Epithelial cell of umbilical artery (primary cell): ENCODE measurements at places on chromosomes 1 and 21. TPM values are rescaled to one million over a fixed set of nuclear protein-coding genes. Genes with fewer than 3 reads are reported as not detected.

Gene OR2G6
- not detected in 2 replicates for total RNA-seq

Gene DARS2
- 26.0 and 27.8 TPM in 2 replicates for total RNA-seq

Gene LRRC71
- 0.32 TPM in 1 of 2 replicates, not detected in the other for total RNA-seq

Gene CLDN19
- not detected in 2 replicates for total RNA-seq

Gene HAO2
- total RNA-seq = not detected in 2 replicates

Gene CD1E
- total RNA-seq = not detected in 2 replicates

Gene LRRC38
- total RNA-seq = not detected in 2 replicates

Gene RCAN1
- 19.2 and 29.5 TPM in 2 replicates for total RNA-seq

Gene BTG2
- total RNA-seq = 17.9 and 32.2 TPM in 2 replicates

Gene PGLYRP4
- total RNA-seq = not detected in 2 replicates

Gene DAB1
- total RNA-seq = not detected in 2 replicates

Gene TRIM45
- 1.4 and 3.2 TPM in 2 replicates for total RNA-seq

Gene CHIA
- total RNA-seq = not detected in 2 replicates

Gene RGS18
- total RNA-seq = not detected in 2 replicates

Gene B3GALT2
- not detected in 2 replicates for total RNA-seq

Gene CFHR1
- total RNA-seq = not detected in 2 replicates

Gene KLHDC8A
- under 0.01 TPM in 1 of 2 replicates, not detected in the other for total RNA-seq

Gene ALPL
- total RNA-seq = 0.30 TPM in 1 of 2 replicates, not detected in the other

Gene IL10
- total RNA-seq = not detected in 2 replicates

Gene LCE1F
- total RNA-seq = not detected in 2 replicates

Gene PITHD1
- total RNA-seq = 37.7 and 44.2 TPM in 2 replicates

Gene ST6GALNAC3
- total RNA-seq = 17.9 and 28.0 TPM in 2 replicates

Gene FAM229A
- 0.32 and 0.61 TPM in 2 replicates for total RNA-seq

Gene SERTAD4
- total RNA-seq = 1.3 and 2.3 TPM in 2 replicates

Gene CELA3A
- total RNA-seq = not detected in 2 replicates

Gene HSD3B1
- total RNA-seq = not detected in 2 replicates

Gene FHAD1
- under 0.01 and 0.91 TPM in 2 replicates for total RNA-seq

Gene CXADR
- total RNA-seq = 26.6 and 54.3 TPM in 2 replicates

Gene LCE2A
- not detected in 2 replicates for total RNA-seq

Gene IVL
- total RNA-seq = not detected in 2 replicates

Gene FAM151A
- not detected in 2 replicates for total RNA-seq

Gene OLFML3
- 1.3 and 3.3 TPM in 2 replicates for total RNA-seq

Gene TAS1R1
- total RNA-seq = not detected in 2 replicates

Gene SNX27
- 18.7 and 19.8 TPM in 2 replicates for total RNA-seq

Gene LCE1C
- total RNA-seq = not detected in 2 replicates

Gene GOLT1A
- total RNA-seq = 0.46 TPM in 1 of 2 replicates, not detected in the other

Gene ARTN
- 0.15 and 0.32 TPM in 2 replicates for total RNA-seq

Gene ZSCAN20
- 7.5 and 13.4 TPM in 2 replicates for total RNA-seq

Gene FAAH
- total RNA-seq = 0.32 and 2.1 TPM in 2 replicates

Gene ASTN1
- total RNA-seq = not detected in 2 replicates

Gene ZSWIM5
- total RNA-seq = 0.30 and 0.32 TPM in 2 replicates

Gene LAMB3
- total RNA-seq = 3.6 and 3.8 TPM in 2 replicates

Gene CCDC24
- 1.9 and 2.6 TPM in 2 replicates for total RNA-seq
